A549 treated with AZD2906 at 1 μM for 4 hours (cell line): ENCODE measurements at places on chromosomes 4 and X. TPM values are rescaled to one million over a fixed set of nuclear protein-coding genes. Genes with fewer than 3 reads are reported as not detected.

Gene IQCM
- not detected in 5 replicates for total RNA-seq

Gene HPGDS
- not detected in 5 replicates for total RNA-seq

Gene CT45A1
- total RNA-seq: 0.07 TPM in 1 of 5 replicates, not detected in the others

Gene RHOXF2B
- total RNA-seq: not detected in 5 replicates

Gene TMEM255A
- total RNA-seq: 0.34 to 0.54 TPM (median 0.50 TPM) in 5 replicates

Gene TRAM1L1
- total RNA-seq: 0.34 to 0.68 TPM (median 0.49 TPM) in 5 replicates

Gene BTK
- 0.09 to 0.32 TPM (median 0.13 TPM) in 5 replicates for total RNA-seq

Gene SPANXN1
- not detected in 5 replicates for total RNA-seq

Gene PNCK
- total RNA-seq: 0.18 to 0.34 TPM (median 0.21 TPM) in 5 replicates
